ENCODE measurements at places on chromosomes 7 and 10. TPM values are rescaled to one million over a fixed set of nuclear protein-coding genes. Genes with fewer than 3 reads are reported as not detected.

DNA sequence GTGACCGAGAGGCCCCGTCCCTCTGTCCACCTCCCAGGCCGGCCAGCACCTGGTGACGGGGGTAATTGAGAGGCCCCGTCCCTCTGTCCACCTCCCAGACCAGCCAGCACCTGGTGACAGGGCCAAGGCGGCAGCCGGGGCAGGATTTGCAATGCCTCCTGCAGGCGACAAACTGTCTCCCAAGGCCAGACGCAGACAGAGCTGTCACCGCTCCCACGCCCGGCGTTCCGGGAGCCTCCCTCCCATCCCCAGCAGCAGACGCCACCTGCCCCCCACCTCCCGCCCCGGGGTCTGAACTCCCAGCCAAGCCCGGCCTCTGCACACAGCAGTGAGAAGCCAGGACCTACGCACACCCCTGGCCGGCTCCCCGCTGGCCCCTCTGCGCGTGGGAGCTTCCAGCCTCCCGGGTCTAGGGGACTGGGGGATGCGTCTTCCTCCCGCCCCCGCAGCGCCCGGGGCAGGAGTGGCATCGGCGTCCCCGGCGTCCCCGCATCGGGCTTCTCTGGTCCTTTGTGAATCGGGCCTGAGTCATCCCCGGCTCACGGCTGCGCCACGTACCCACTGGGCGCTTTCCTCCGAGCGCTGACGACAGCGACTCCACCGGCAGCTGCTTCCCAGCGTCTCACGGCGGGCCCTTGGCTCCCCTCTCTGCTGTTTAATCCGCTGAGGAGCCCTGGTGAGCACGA is 95.1 kb upstream of the DIP2C start:
- DNase-seq = peak; percentile 77

DNA sequence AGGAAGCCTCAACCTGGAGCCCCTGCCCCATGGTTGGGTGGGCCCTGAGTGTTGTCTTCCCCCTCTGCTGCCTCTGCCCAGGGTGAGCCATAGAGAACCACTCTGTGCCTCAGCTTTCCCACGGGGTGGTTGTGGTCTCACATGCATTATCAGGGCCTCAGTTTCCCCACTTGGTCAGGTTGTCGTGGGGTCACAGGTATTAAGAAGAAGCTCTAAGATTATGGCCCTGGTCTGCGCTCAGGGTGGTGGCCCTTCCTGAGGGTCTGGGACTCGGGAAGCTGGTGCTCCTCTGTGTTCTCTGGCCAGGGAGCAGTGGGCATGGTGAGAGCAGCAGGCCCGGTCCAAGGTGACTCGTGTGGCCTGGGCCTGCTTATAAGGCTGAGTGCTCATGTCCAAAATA is 17.8 kb downstream of the LRRC27 start:
- DNase-seq = no peak

- DNase-seq = no peak
Observed at GRCh38 chr7:31092606-31093005, 40.5 kb downstream of the ADCYAP1R1 start.

DNA sequence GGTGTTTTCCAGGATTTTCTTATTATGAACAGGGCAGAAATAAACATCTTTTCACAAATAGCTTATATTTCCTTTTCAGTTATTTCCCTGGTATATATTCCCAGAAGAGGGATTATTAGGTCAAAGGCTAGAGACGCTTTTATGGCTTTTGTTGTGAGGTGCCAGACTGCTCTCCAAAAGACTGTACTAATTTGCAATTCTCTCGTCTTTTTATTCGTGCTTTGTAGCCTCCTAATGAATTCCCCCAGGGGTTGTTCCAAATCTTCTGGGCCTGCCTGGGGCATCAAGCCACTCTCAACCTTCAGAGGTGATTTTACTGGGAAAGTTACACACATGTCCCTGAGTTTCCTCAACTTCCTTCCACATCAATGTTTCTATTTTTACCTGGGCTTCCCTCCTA is 34.0 kb upstream of the R3HCC1L start:
- no peak for DNase-seq

DNA sequence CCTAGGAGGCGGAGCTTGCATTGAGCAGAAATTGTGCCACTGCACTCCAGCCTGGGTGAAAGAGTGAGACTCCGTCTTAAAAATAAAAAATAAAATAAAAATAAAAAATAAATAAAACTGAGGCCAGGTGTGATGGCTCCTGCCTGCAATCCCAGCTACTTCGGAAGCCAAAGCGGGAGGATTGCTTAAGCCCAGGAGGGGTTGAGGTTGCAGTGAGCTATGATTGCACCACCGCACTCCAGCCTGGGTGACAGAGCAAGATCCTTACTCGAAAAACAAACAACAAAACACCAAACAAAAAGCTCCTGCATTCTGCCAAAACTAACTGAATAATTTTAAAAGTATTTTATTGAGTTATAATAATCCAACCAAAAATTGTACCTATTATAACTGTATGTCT is 36.2 kb downstream of the AGAP4 start:
- DNase-seq = no peak

DNA sequence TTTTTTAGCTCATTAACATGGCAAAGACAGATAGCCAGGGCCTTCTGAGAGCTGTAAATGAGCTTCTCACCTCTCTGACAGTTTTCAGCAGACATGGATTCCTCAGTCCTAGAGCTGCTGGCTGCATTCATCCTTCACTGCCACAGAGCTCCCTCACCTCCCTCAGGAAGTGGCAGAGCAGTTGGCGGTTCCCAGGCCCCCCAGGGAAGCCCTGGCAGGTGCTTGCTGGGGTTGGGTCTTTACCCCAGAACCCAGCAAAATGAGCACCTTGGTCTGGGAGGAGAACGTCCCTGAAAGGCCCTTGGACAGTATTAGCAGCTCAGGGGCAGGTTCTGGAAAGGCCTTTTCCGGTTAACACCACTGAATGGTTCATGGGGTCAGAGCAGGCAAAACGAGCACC is 288.0 kb downstream of the PTPRN2 start:
- DNase-seq = no peak

DNA sequence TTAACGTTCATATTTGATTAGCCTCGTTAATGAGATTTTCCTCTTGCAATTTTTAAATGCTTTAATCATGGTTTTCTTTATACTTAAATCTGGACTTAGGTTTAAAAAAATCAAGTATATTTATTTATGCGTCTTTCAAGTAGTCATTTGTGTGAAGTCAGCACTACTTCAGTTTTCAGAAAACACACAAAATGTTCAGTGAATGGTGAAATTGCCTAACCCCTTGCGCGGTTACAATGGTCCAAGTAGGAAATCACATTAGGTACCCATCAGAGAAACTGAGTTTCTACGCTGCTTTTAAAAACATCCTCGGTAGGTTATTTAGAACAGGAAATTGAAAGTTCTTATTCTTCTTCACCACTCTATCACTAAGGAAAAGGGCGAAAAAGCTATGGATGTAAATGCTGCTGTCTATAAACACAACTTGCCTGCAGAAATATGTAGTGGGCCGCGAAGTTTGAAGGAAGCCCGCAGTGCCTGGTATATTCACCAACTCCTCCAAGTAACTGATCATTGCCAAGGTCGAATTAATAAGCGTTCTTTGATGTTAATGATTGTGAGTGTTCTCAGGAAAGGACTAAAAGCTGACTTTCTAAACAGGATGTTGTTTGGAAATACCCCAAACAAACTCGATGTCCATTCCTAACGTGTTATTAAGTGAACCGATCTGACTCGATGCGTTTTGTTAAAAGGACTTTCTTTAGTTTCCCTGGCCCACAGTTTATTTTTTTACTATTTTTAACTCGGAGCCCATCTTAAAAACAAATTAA is 1.0 kb downstream of the SYPL1 start:
- DNase-seq = no peak

- no peak for DNase-seq
Observed at GRCh38 chr7:137882261-137882668, 35.5 kb upstream of the DGKI start.

DNA sequence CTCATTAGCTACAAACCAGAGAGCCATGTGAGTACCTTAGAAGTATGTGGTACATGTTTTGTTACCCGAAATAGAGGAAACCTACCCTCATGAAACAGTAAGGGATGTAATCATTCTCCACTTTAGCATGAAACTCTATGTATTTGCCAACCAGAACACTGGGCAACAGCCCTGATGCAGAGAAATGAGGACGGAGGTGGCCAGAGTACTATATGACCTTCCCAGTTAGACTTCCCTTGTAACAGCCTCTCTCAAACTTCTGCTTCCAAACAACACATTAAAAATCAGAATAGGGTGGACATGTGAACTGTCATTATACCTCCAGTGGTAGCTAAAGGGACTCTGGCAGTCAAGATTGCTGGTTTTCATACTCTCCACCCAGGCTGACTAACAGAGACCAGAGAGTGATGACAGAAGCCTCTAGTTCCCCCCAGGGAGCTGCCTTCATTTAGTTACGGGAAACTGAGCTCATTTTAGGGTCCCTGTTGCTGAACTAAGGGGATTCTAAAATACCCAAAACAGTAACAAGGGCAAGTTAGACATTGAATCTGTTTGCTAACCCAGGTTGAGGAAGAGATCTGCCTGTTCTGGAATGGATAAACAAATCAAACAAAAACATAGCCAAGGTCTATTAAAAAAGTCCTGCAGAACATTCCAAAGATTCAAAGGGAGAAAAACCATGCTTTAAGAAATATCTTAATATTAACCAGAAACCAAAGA is 83.1 kb downstream of the VPS41 start:
- DNase-seq = no peak

- DNase-seq = peak; percentile 51
Observed at GRCh38 chr7:151375530-151376217, 34.1 kb downstream of the NUB1 start.

DNA sequence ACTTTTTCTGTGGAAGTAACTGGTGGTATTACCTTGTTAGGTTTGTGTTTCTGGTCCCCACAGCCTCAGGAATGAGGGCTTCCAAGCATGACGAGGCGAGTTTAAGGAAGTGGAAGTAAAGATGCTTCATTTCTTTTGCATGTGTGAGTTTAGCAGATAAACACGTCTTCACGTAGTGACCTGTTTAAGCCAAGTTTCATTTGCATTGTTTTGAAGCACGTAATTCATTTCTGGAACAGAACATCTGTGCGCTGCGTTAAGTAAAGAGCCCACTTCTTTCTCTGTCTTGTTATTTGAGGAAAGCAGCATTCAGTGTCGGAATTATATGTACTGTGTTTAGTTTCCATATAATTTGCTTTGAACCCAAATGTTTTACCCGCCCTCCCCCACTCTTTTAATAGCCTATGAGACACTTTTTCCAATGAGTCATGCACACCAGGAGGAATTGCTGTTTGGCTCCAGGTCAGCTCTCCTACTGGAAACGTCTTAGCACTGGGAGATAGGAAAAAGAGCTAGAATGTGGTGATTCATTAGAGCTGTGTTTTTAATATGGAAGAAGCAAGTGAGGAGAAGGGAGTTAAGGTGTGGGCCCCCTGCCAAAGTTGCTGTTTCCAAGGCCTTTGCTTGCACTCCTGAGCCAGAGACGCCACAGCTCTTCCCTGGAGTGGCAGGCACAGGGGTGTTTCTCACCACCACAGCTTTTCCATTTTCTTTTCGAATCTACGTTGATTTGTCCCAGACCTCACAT is 36.7 kb downstream of the BTBD16 start:
- DNase-seq = peak; percentile 53

DNA sequence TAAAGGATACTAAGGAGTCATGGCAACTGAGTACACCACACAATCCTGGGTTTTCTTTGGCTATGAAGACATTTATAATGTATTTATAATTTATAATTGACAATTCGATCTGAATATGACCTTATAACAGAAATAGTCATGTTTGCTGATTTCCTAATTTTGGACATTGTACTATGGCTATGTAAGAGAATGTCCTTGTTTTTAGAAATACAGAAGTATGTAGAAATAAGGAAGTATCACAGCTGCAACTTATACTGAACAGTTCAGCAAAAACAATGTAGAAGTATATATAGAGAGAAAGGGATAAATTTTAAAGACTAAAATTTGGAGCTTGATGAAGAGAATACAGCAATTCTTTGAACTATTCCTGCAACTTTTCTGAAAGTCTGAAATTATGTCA is 32.6 kb downstream of the PRLHR start:
- DNase-seq = no peak

GRCh38 chr10:117718986-117719920 is 176.7 kb downstream of the EMX2 start:
- no peak for DNase-seq

- no peak for DNase-seq
Observed at GRCh38 chr10:34994565-34995142, 95.5 kb downstream of the CUL2 start.

GRCh38 chr7:29955799-29956486 is 33.7 kb downstream of the SCRN1 start:
- no peak for DNase-seq

GRCh38 chr10:11724938-11725776 is 17.0 kb upstream of the ECHDC3 start:
- no peak for DNase-seq

GRCh38 chr10:92309272-92309671 is 18.3 kb downstream of the MARCHF5 start:
- DNase-seq = no peak

DNA sequence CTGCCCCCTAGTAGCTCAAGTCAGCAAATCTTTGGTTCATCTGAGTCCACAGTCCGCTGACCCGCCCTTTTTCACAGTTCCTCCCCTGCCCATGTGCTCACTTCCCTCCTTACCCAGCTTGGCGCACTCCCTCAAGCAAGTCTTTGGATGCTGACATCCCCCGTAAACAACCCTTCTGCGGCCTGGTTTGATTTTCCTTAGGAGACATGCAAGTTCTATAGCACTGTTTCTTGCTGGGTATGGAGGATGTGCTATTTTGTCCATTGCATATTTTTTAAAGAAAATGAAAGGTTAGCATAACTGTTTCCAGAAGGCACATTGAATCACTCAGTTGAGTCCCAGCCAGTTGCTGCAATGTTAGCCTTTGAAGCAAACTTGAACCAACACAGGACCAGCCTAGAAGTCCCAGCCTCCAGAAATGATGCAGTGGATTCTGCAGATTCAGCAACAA is 38.2 kb downstream of the HTRA1 start:
- no peak for DNase-seq

DNA sequence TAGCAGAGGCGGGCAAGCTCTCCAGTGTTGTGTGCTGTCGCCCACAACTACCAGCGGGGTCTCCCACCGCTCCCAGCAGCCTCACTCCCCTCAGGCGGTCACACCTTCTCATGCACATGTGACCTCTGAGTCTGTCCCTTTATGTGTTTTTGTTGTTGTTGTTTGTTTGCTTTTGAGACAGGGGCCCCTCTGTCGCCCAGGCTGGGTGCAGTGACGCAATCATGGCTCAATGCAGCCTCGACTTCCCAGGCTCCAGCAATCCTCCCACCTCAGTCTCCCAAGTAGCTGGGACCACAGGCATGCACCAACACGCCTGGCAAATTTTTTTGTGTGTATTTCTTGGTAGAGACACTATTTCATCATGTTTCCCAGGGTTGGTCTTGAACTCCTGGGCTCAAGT is 1.5 kb downstream of the CPSF4 start:
- DNase-seq = no peak

- DNase-seq = no peak
Observed at GRCh38 chr10:114174695-114175188, 739 bp upstream of the CCDC186 start.

The GIMAP2 gene
- not detected for total RNA-seq

The SMKR1 gene
- total RNA-seq = not detected

The RASSF4 gene
- total RNA-seq = 22.7 TPM

The PRKCQ gene
- total RNA-seq = 2.0 TPM

The ZPBP gene
- total RNA-seq = not detected

The TAS2R3 gene
- 3.2 TPM for total RNA-seq

The C7orf33 gene
- not detected for total RNA-seq
